ENCODE measurements at places on chromosomes 13 and 19. TPM values are rescaled to one million over a fixed set of nuclear protein-coding genes. Genes with fewer than 3 reads are reported as not detected.

GRCh38 chr19:14473073-14473977 is 1.8 kb downstream of the PTGER1 start:
- no peaks in the 10 kb centered on the region for H3K27me3 ChIP-seq
- H3K27ac ChIP-seq = peak overlapping the region; percentile 9
- H3K36me3 ChIP-seq = peaks cover 11% of the 10 kb centered on the region
- H3K4me3 ChIP-seq = peak overlapping the region; percentile 10
- H3K4me1 ChIP-seq = peaks cover 39% of the 10 kb centered on the region
- DNase-seq = no peak

DNA sequence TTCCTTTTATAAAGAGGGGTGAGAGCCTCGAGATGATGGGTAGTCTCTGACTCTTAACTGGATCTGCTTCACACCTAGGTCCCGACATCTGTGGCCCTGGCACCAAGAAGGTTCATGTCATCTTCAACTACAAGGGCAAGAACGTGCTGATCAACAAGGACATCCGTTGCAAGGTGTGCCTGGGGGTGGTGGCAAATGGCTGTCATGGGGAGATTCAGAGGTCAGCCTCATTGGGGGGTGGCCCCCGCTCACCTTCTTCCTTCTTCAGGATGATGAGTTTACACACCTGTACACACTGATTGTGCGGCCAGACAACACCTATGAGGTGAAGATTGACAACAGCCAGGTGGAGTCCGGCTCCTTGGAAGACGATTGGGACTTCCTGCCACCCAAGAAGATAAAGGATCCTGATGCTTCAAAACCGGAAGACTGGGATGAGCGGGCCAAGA is 1.6 kb downstream of the CALR start:
- no peaks in the 10 kb centered on the region for H3K27me3 ChIP-seq
- H3K4me1 ChIP-seq = peaks cover 42% of the 10 kb centered on the region
- peak overlapping the region; percentile 99 for H3K4me3 ChIP-seq

DNA sequence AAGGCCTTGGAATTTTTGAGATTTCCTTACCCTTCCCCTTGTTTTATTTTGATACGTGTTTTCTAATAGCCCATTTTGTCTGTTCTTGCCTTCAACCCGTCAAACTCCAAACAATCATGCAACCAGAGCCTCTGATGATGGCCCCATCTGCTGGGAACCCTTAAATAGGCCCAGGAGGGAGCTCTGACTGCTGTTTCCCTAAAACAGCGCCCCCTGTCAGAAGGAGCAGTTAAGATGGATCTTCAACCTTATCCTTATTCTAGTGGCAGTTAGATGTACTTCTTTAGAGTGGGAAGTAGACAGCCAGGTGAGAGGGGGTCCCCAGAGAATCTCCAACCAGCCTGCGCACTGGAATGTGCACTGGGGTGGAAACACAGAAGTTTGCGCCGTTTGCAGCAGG is 1031.0 kb upstream of the PCDH9 start:
- no peak overlapping the region for H3K4me3 ChIP-seq
- DNase-seq = no peak
- no peaks in the 10 kb centered on the region for H3K27me3 ChIP-seq
- no peak overlapping the region for H3K27ac ChIP-seq
- no peaks in the 10 kb centered on the region for H3K36me3 ChIP-seq

- peaks cover 9% of the 10 kb centered on the region for H3K4me1 ChIP-seq
- DNase-seq = no peak
- no peak overlapping the region for H3K4me3 ChIP-seq
- no peak overlapping the region for H3K27ac ChIP-seq
- H3K36me3 ChIP-seq = peaks cover 45% of the 10 kb centered on the region
Observed at GRCh38 chr13:50934735-50935435, 25.3 kb downstream of the RNASEH2B start.

DNA sequence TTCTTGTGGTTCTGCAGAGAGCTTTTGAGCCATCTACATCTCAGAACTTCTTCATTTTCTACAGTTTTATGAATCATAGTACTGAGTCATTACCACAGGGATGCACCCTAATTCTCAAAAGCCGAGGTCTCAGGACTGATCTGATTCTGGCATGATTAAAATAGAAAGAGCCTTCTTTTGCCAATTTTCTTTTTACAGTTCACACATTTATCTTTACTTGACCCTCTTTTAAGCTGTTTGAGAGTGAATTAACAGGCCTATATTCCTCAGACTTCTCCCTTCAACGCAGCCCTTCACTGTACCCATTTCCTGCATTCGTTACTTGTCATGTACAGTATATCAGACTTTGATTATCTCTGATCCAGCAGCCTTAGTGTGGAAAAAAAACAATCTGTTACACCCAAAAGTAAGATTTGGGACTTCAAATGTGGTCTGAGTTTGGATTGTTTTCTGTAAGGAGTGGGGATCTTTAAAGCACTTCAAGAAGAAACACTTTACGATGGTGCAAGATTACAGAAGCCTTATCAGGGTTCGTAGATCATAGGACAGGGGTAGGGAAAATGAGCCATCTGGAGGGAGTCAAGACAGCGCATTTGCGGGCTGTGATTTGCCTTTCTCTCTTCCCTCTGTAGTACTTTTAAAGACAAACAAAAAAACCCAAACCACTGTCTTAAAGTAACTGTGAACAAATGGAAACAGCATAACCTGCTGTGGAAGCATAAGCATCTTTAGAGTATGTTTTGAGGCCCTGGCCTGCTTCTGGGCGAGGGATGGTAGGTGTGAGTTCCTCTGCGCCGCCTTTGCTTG is 15.3 kb upstream of the GPR183 start:
- H3K27ac ChIP-seq = peak overlapping the region; percentile 43
- no peak overlapping the region for H3K4me3 ChIP-seq
- DNase-seq = no peak
- no peaks in the 10 kb centered on the region for H3K27me3 ChIP-seq
- peaks cover 21% of the 10 kb centered on the region for H3K4me1 ChIP-seq

The CACNG7 gene
- total RNA-seq = 0.76 TPM

Measured in mesothelial cell of epicardium (in vitro differentiated cells).